ENCODE measurements at places on chromosomes 11 and 22.

- peak; percentile 15 for DNase-seq
Measured at GRCh38 chr11:65083134-65083833, 556 bp downstream of the CDCA5 start.

DNA sequence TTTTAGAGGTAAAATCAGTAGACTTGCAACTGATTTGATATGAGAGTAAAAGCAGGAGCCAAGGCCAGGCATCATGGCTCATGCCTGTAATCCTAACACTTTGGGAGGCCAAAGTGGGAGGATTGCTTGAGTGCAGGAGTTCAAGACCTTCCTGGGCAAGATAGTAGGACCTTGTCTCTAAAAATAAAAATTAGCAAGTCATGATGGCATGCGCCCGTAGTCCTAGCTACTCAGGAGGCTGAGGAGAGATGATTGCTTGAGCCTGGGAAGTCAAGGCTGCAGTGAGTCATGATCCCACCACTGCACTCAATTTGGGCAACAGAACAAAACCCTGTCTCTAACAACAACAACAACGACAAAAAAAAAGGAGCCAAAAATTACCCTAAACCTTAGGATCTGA is 13.5 kb downstream of the SGSM3 start:
- DNase-seq, result peak; percentile 76

- no peak for DNase-seq
Measured at GRCh38 chr11:124873951-124874350, 8.7 kb downstream of the ROBO3 start.

- peak; percentile 20 for DNase-seq
Measured at GRCh38 chr11:108496643-108497256, 1.4 kb downstream of the POGLUT3 start.

All from M059J (cell line).